Cerebellum (tissue), 4 donors: ENCODE measurements at places on chromosomes 1 and 21. TPM values are rescaled to one million over a fixed set of nuclear protein-coding genes. Genes with fewer than 3 reads are reported as not detected.

The BRDT gene
- not detected for total RNA-seq

The ZYG11B gene
- 91.0 TPM for total RNA-seq

The CR1L gene
- total RNA-seq, result 0.73 TPM

The ERICH3 gene
- 8.7 TPM for total RNA-seq

The BTG2 gene
- 17.4 TPM for total RNA-seq

The EFNA3 gene
- 7.3 TPM for total RNA-seq

The HPDL gene
- total RNA-seq, result 1.3 TPM

The SPATA45 gene
- total RNA-seq, result 1.9 TPM

The ARHGEF10L gene
- 33.8 TPM for total RNA-seq

The XCL2 gene
- total RNA-seq, result not detected

The APOBEC4 gene
- total RNA-seq, result not detected

The CIART gene
- total RNA-seq, result 4.4 TPM

The RNU5D-1 gene
- not detected for total RNA-seq

The C1orf185 gene
- not detected for total RNA-seq

The TTF2 gene
- 13.2 TPM for total RNA-seq

The CFHR5 gene
- not detected for total RNA-seq

The TUT4 gene
- total RNA-seq, result 145 TPM

The CELSR2 gene
- total RNA-seq, result 39.0 TPM

The RCSD1 gene
- total RNA-seq, result 5.3 TPM

The SV2A gene
- total RNA-seq, result 63.2 TPM

The P3R3URF gene
- total RNA-seq, result not detected

The INSRR gene
- 0.36 TPM for total RNA-seq

The C1QC gene
- total RNA-seq, result 8.4 TPM

The TACSTD2 gene
- 0.27 TPM for total RNA-seq

The TAS1R1 gene
- not detected for total RNA-seq

The LMOD1 gene
- 0.64 TPM for total RNA-seq

The SAMSN1 gene
- total RNA-seq, result 3.8 TPM

The USH2A gene
- total RNA-seq, result 1.9 TPM

The HLX gene
- total RNA-seq, result 1.00 TPM

The RHD gene
- 0.64 TPM for total RNA-seq

The FALEC gene
- 2.2 TPM for total RNA-seq

The PRKAB2 gene
- 33.6 TPM for total RNA-seq

The MAN1C1 gene
- 14.7 TPM for total RNA-seq

The SCAF4 gene
- 17.8 TPM for total RNA-seq

The IGSF21 gene
- total RNA-seq, result 17.3 TPM

The TRPM2 gene
- 4.0 TPM for total RNA-seq

The ZBTB8B gene
- 17.5 TPM for total RNA-seq

The C8B gene
- total RNA-seq, result not detected

The SPRR3 gene
- total RNA-seq, result not detected

The XKR8 gene
- total RNA-seq, result 3.4 TPM

The TSEN15 gene
- total RNA-seq, result 33.3 TPM

The ADAMTSL4 gene
- total RNA-seq, result 0.36 TPM

The LCE2B gene
- not detected for total RNA-seq

The RIIAD1 gene
- 1.5 TPM for total RNA-seq

The MTMR11 gene
- 8.9 TPM for total RNA-seq

The AADACL4 gene
- not detected for total RNA-seq

The GBP6 gene
- total RNA-seq, result 0.73 TPM

The SPRR2F gene
- total RNA-seq, result not detected

The CHRNB2 gene
- total RNA-seq, result 16.2 TPM

The CNR2 gene
- total RNA-seq, result not detected

The CCT8 gene
- total RNA-seq, result 103 TPM

The PLA2G4A gene
- total RNA-seq, result 3.3 TPM

The ATG4C gene
- total RNA-seq, result 15.9 TPM

The KRTAP6-3 gene
- total RNA-seq, result not detected

The VHLL gene
- 0.64 TPM for total RNA-seq
